Stimulated activated CD8-positive, alpha-beta memory T cell treated with anti-CD3 and anti-CD28 coated beads, Interleukin-4, amount 100 ng/mL, for 1 hour (primary cell): ENCODE measurements at places on chromosomes 4 and X.
A peak's percentile ranks its signal among the peaks of the same experiment; 100 is the strongest.

- DNase-seq: no peak
Measured at GRCh38 chr4:1974840-1975239, 33.9 kb downstream of the NELFA start.

GRCh38 chrX:108224727-108225621, 133.4 kb downstream of the ATG4A start:
- no peak for DNase-seq

- no peak for DNase-seq
Measured at GRCh38 chr4:42570221-42570620, 86.7 kb downstream of the ATP8A1 start.

DNA sequence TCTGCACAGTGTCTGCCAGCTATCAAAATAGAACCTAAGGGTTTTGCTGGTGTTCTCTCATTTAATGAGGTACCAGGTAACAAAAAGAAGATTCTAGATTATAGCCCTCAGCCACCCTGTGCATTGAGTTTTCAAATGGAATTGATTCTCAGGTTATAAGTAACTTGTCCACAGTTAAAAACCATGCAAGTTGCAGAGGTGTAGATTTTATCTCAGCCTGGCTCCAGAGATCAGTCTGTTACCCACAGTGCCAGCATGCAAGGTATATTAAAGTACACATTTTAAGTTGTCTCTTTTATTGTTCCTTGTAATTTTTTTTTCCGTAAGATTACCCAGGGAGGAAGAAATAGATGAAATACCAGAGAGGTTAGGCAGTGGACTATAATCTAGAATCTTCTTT, 59.7 kb downstream of the RAPGEF2 start:
- no peak for DNase-seq

GRCh38 chr4:2817701-2818350, 24.9 kb downstream of the SH3BP2 start:
- DNase-seq: no peak

DNA sequence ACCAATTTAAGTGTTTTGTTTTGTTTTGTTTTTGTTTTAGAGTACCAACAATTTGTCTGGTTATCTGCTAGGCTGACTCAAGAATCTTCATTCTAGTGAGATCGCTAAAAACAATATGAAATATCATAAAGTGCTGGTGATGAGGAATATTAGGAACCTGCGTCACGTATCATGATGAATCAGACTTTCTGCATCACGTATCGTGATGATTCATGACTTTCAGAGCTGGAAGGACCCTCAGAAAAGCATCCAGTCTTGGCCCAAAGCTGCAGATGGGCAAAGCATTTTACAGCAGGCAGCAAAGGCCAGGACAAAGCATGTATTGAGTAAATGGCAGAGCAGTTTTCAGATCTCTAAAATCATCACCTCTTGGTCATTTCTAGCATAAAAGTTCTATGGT, 278.0 kb upstream of the BOD1L1 start:
- DNase-seq: no peak

GRCh38 chr4:107315584-107315983, 279.5 kb upstream of the DKK2 start:
- no peak for DNase-seq

DNA sequence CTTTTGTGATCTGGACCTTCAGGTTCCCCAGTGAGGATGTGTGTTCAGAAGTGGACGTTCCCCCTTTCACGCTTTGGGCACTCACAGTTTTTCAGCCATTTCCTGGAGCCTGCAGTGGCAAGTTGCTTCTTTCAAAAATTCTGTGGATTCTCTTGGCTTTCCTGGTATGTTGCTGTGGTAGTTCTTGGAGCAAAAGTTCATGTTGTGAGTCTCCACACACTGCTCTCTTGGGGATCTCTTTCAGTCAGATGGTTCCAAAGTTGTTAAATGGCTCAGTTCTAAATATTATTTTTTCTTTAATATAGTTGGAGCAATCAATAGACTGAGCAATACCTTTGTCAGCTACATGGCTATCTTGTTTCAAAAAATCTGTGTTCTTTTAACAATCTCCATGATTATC, 28.5 kb upstream of the BANK1 start:
- no peak for DNase-seq

DNA sequence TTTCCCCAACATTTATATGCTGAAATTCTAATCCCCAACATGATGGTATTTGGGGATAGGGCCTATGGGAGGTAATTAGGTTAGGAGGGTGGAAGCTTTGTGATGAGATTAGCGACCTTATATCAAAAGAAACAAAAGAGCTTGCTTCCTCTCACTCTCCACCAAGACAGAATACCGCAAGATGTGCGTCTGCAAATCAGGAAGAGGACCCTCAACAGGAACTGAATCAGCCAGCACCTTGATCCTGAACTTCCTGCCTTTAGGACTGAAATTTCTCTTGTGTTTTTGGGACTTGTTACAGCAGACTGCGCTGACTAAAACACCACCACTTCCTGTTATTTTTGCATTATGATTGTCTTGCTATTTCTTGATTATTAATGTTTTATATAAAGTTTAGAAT, 1889.4 kb downstream of the C4orf33 start:
- no peak for DNase-seq

DNA sequence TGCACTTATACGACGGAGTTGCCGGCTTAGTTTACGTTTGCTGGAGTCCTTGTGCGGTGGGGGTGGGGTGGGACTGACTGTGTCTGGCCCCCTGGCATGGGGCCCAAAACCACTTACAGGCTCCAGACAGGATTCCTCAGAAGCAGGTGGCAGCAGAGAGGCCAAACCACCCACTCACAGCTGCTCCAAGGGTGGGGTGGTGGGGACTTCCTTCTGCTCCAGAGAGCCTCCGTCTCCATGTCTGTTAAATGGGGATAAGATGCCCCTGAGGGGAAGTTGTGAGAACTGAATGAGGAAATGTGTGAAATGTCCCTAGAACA, 36.7 kb downstream of the PSAPL1 start:
- DNase-seq: no peak

- DNase-seq: no peak
Measured at GRCh38 chr4:80096175-80096850, 23.3 kb upstream of the ANTXR2 start.

- DNase-seq: no peak
Measured at GRCh38 chr4:6917461-6918271, 8.0 kb downstream of the TBC1D14 start.

DNA sequence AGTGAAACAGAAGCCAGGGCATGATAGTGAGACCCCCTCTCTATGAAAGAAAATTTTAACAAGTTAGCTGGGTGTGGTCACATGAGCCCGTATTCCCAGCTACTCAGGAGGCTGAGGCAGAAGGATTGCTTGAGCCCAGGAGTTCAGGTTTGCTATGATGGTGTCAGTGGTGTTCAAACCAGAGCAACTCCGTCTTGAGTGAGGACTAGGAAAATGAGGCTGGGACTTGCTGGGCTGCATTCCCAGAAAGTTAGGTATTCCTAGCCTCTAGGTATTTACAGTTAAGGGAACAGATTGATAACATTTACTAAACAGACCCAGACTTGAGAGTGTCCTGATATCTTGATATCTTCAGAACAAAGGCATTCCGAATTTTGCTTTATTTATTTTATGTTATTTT, 37.0 kb upstream of the NOCT start:
- DNase-seq: no peak

DNA sequence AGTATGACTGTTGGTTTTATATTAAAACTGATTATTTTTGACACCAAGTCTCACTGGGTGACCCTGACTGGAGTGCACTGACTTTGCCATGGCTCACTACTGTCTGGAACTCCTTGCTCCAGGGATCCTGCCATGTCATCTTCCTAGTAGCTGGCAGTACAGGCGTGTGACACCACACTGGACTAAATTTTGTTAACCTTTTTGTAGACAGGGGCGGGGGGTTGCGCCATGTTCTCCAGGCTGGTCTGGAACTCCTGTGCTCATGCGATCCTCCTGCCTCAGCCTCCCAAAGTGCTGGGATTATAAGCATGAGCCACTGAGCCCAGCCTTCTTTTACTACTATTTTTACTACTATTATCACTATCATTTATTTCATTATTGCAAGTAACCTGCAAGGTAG, 8.9 kb downstream of the XAGE1A start:
- DNase-seq: no peak

DNA sequence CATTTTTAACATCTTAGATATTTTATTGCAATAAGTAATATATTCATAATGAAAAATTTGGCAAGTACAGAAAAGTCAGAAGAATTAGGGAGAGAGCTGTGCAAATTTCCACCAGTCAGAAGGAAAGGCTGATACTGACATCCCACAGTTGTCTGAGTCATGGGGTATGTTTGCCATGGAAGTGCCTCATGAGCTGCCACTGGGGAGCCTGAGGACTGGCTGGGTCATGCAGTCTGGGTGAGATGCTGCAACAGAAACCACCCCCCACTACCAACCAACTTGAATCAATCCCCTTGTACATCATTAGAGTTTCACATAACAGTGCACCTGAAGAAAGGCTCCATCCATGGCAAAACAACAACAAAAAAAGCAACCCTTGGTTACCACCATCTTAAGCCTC, 45.2 kb upstream of the ENPP6 start:
- no peak for DNase-seq

- no peak for DNase-seq
Measured at GRCh38 chr4:9769321-9769720, 12.1 kb upstream of the DRD5 start.

DNA sequence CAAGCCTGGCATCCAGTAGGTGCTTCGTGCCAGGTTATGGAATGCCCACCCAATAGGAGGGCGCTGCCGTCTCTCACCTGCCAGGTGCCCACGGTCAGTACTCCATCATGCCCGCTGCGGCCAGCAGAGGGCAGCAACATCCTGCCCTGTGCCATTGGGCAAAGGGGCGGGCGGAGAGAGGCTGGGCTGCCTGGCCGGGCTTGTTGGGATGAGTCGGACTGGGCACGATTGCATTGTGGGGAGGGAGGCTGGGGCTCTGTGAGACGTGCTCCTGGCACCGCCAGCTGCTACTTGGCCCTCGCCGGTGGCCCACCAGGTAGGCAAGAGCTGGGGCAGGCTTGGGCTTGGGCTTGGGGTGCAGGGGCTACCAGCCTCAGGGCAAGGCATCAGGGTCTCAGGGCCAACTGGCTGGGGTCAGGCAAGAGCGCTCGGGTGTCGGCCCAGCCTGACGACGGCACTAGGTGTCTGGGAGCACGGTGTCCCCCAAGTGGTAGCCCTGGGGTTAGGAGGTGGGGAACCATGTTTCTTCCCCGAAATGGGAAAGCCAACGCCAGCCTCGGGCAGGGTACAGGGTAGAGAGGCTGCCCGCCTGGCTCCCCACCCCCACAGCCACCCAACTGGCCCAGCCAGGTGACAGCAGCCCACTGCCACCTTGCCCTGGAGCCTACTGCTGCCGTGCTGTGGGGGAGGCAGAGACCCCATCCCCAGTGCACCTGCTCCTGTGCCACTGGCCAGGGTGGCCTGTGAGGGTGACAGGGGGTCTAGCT, at the start of gene PLXNB3:
TSS of gene PLXNB3 (plus strand) at position 261 of the 767 bp plus-strand sequence. CDS start 1,287 bp downstream, outside the sequence.
- DNase-seq: peak; percentile 48

GRCh38 chrX:69321006-69321655, 155.9 kb upstream of the PJA1 start:
- no peak for DNase-seq

DNA sequence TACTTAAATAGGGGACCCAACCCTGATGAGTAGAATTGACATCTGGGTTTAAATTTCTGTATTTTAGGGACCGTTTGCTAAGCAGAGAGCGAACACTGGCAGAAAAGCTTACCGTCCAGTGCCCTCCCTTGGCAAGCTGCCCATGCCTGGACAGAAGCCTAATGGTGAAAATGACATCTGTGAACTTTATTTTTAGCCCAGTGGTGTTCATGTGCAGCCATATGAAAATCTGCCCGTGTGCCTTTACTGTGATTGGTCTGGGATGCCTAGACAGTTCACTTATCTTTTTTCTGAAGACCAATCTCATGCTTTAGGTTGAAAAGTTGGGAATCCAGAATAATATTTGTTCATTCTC, 1.1 kb downstream of the STBD1 start:
- no peak for DNase-seq

DNA sequence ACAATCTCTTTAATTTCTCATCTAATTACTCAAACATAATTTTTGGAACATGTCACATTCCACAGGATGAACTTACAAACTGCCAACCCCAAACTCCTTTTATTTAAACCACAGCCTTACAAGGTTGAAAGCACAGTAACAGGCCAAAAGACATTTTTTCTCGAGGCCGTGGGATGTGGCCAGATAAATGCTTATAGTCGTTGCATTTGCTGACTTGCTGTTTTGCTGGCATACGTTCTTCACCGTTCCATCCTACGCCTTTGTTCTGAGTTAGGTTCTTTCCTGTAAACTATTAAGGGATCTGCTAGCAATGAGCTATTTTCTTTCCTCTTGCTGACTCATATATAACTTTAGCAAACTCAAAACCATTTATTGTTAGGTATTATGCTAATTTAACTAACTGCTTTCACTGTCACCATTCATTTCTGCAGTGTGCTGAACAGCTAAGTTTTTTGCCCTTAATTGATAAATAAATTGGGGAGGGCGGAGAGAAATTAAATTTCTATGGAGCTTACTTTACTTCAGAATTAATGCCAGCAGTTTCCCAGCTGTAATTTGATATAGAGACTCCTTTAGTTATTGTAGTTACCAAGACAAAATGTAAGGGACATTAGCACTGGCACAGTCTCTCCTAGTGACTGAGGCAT, 135.1 kb upstream of the PACRGL start:
- no peak for DNase-seq

- DNase-seq: no peak
Measured at GRCh38 chr4:111957116-111957515, 188.1 kb upstream of the FAM241A start.

- no peak for DNase-seq
Measured at GRCh38 chr4:113809311-113809710, 47.8 kb upstream of the CAMK2D start.

DNA sequence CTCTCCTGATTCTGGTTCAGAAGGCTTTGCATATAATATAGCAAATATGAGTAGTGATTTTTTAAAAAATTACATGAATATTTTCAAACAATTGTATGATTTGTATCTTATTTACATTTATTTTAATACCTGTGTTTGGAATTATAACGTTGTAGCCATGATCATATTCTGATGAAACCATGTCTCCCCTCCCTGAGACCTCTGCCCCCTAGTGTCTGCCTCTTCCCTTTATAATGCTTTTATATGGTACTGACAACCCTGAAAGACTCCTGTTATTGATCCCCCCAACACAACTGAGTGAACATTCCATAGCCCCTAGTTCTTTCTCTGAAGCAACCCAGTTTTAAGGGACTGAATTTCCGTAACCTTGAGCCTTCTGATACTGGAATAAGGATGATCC, 187.4 kb downstream of the SOX3 start:
- DNase-seq: no peak

DNA sequence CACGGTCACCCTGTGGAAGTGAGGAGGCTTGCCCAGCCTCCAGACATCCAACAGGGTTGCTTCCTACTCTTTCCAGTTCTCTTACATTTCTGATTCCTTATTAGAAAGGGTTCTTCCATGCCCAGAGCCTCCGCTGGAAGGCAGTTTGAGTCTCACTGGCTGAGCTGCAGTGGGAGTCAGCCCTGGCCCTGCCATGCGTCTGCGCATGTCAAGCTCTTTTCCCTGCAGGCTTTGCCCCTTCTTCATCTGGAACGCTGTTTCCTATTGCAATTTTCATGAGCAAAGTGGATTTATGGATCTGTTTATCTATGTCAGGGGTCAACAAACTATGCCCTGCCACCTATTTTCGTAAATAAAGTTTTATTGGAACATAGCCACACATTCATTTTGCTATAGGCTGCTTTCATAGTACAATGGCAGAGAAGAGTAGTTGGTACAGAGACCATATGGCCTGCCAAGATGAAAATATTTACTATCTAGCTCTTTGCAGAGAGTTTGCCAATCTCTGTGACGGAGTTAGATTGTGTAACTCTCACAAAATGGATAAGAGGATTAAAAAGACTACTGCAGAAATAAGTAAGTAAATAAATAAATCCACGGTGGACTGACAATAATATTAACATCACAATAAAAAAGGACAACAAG, 3.9 kb upstream of the CHRNA9 start:
- no peak for DNase-seq

- DNase-seq: no peak
Measured at GRCh38 chr4:101177154-101177553, 170.2 kb downstream of the PPP3CA start.
